ENCODE measurements at places on chromosomes 7 and 10.

DNA sequence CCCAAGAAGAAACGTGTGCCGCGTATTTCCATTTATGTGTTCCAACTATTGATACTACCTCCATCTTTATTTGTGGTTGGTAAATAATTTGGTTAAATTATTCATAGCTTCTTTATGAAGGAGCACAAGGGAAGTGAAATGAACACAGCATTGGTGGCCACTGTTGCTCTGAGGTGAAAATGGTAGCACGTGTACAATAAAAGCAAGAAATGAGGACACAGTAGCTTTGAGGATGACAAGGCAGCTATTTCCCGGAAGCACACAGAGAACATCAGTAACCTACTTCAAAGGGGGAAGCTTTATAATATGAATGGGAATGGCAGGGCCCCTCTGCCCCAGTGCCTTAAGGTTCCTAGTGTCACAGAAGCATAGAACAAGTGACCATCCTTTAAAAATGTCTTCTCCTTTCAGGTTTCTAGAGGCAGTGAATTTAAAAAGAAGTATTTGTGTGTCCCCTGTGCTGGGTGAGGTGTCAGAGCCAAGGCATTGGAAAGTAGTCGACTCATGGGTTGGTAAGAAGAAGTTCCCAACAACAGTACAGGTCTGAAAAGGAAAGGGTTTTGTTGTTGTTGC, 78.8 kb downstream of the SGMS1 start:
- no peak for DNase-seq

DNA sequence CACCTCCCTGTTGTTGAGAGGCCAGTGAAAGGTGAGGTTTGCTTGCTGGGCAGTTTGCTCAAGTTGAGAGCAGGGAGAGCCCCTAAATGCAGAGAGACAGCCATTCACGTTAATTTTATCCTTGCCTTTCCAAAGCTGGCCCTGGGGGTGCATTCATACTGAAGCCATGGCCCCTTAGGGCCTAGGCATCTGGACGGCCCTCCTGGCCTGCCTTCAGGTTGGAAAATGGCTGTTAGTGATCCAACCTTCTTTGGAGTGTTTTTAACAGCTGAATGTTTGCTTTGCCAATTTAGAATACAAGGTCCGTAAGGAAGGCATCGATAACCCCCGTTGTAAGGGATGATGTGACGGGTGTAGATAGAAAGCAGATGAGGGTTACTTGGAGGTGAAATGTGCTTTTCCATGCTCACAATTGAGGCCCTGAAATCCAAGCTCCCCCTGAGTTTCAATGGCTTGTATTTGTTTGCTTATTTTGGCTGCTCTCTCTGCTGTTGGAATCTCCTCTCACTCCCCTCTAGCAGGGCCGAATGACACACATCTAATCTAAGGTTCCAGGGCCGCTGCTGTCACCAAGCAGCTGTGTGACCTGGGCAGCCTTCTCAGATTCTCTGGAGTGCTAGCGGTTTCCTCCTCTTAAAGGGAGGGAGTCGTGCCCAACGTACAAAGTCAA, 171.6 kb upstream of the MKI67 start:
- DNase-seq, result no peak

- DNase-seq, result no peak
Measured at GRCh38 chr7:130091999-130092398, 21.7 kb downstream of the KLHDC10 start.

DNA sequence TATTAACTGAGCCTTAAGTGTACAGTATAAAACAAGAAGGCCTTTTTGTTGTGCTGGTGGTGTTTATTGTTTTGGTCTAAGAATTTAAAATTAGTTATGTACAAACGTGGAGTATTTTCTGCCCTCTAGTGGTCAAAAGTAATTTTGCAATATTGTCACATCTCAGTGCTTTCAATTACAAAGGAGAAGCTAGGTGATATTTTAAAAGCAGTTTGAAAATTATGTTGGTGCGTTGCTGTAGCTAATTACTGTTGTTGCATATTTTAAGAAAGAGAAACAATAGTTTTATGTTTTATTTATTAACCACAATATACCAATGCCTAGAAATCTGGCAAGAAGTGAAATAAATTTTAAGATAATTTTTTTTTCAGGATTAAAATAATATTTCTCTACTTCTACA, 11.4 kb downstream of the NPVF start:
- DNase-seq, result no peak

- DNase-seq, result no peak
Measured at GRCh38 chr10:4581929-4582328, 244.1 kb upstream of the AKR1E2 start.

- DNase-seq, result no peak
Measured at GRCh38 chr7:104530251-104530650, 201.8 kb downstream of the LHFPL3 start.

DNA sequence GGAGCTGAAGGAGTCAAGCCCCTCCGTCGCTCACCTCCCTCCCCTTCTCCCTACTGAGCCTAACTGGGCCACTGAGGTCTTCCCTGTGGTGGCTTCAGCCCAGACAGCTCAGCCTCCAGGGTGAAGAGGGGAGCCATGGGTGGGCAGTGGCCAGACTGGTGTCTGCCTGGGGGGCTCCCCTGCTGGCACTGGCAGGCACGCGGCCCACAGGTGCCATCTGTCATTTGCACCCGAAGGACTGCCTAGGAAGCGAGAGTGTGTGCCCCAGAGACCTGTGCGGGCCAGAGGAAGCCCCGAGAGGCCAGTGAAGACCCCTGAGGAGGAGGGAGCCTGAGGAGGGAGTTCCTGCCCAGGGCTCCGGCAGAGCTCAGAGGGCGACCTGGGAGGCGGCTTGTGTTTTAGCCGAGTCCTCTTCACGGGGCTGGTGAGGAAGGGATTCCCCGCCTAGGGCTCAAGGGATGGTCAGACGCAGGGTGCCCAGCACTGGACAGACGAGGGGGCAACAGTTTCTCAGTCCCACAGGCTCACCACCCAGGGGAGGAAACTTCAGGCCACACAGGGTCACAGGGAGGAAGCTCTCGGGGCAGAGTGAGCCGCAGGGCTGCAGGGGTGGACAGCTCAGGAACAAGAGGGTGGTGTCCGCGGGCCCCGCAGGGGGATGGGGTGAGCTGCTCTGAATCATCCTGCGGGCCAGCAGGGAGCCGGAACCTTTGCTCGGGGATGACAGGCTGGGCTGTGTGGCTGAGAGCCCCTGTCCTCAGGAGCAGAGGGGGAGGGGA, 76.2 kb upstream of the PPP2R2D start:
- DNase-seq, result no peak

DNA sequence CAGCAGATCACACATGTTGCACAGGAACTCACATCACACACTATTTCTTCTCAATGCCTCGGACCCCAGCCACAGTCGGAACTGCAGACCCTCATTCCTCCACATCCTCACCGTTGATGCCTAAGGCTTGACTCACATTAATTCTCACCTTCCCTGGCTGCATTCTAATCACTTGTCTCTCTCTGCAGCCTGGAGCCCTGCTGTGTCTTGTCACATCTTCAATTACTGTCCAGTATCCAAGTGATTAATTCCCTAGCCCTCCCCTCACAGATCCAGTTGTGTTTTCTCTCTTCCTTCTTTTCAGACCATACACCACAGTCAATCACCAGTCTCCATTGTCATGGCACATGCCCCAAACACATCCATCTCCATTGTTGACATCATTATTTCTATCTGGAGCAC, 592.4 kb upstream of the IGFBP3 start:
- DNase-seq, result no peak

- DNase-seq, result no peak
Measured at GRCh38 chr7:65946904-65947303, 35.1 kb downstream of the GUSB start.

DNA sequence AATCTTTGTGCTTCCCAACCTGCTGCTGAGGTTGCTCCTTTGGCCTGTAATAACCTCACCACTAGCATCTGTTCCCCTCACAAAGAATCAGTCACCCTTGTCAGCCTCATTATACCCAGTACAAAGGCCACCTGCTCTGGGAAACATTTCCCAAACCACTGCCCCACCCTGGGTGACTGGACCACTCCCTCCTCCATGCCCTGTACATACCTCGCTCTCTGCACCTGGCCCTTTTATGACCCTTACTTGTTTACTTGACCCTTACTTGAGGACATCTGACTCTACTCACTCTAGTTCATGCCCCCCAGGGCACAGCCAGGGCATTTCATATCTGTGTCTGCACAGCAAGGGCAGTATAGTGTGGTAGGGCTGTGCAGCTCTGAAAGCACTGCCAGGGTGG, 21.4 kb upstream of the AOC1 start:
- DNase-seq, result no peak

- no peak for DNase-seq
Measured at GRCh38 chr10:120978589-120979252, 127.6 kb downstream of the WDR11 start.

DNA sequence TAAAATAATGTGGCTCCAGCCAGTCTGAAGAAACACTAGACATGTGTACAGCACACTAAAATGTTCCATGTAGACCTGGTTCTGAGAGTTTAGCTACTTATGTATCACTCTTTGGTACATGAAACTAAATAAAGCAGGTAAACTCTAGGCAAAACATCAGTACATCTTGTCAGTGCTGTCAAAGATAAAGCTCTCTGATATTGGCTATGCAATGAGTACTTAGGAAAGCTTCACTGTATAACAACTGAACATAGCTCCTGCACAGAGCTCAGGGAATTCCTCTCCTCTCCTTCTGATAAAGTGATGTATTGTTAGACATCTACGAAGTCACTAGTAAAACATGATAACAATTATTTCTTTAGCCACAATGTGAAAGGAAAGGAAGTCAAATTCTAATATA, 3.5 kb downstream of the LRRN3 start:
- DNase-seq, result no peak

- no peak for DNase-seq
Measured at GRCh38 chr10:118343115-118343514, 991 bp upstream of the FAM204A start.

DNA sequence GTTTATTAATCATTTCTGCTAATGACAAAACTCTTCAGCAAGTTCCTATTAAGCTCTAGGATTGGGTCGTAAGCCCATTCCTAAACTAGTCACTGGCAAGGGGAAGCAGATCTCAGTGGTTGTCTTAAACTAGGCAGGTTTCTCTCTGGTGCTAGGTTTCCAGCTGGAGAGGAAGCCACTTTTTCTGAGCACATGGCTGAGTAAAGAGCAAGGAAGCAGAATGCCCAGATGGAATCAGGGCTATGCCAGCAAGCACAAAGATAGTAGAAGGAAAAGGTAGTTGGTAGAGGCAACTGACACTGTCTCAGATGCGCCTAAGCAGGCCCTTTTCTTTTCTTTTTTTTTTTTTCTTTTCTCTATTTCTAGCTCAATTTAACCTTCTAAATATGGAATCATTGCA, 224.9 kb downstream of the EXOC4 start:
- DNase-seq, result no peak

DNA sequence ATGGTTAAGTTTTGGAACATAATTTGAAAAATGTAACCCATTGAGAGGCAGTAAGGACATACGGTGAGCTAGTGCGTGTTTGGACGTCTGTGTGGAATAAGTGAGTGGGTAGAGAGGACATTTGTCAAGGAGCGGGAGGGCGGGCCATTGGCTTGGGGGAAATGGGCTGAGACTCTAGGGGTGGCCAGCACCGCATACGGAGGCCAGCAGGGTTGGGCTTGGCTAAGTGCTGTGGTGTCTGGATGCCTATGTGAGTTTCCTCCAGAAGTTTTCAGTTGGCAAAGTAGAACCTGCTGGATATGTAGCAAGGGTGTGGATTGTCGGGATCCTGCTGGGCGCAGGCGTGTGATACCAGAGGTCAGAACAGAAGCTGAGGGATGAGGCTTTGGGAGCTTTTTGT, 103.0 kb downstream of the TCF7L2 start:
- DNase-seq, result no peak

- DNase-seq, result no peak
Measured at GRCh38 chr10:27628621-27629020, 117.0 kb downstream of the MKX start.

GRCh38 chr10:24360282-24361127, 151.6 kb downstream of the KIAA1217 start:
- peak; percentile 43 for DNase-seq

- DNase-seq, result no peak
Measured at GRCh38 chr10:5560142-5560816, 35.5 kb downstream of the CALML3 start.

DNA sequence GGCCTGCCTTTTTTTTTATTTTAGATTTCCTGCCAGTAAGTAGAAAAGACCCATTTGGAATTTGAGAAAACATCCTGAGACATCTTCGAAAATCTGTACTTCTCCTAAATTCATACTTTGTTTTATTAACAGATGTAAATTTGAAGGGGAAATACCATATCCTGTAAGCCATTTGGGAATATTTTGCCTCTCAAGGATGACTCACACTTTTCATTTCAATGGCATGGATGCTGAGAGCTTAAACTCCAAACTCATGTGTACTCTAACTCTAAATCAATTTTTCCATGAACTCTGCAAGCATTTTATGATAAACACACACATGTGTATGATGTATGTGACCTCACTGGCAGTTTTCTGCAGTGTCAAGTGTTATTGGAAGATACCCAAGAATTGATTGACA, 89.0 kb downstream of the SEMA3A start:
- no peak for DNase-seq

- no peak for DNase-seq
Measured at GRCh38 chr7:75966190-75966961, 28.0 kb downstream of the TMEM120A start.

GRCh38 chr7:131111081-131111576, 216.5 kb upstream of the MKLN1 start:
- DNase-seq, result no peak

GRCh38 chr10:114486938-114487814, 82.9 kb upstream of the AFAP1L2 start:
- no peak for DNase-seq

- DNase-seq, result no peak
Measured at GRCh38 chr10:84522612-84523462, 194.4 kb downstream of the CCSER2 start.

GRCh38 chr10:122121059-122121458, 132.1 kb downstream of the TACC2 start:
- no peak for DNase-seq

- no peak for DNase-seq
Measured at GRCh38 chr10:98252464-98252863, 15.5 kb downstream of the LOXL4 start.

DNA sequence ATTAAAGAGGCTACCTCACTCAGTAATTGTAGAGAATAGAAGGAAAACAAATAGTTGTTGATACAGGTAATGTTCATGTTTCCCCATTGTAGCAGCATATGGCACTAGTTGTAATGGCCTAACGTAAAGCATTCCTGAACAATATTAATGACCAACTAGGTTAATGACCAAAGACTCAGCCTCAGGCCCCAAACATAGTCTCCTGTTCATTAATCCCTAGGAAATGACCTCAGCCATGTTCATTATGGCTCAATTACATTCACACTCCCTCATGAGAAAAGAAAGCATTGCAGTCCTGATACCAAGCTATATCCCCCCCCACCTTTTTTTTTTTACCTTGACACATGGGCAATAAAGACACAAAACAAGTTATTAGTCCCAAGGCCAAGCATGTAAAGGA, 12.7 kb downstream of the FRMD4A start:
- DNase-seq, result no peak

GRCh38 chr7:133358708-133359107, 105.8 kb downstream of the EXOC4 start:
- DNase-seq, result no peak

All from progenitor cell of endocrine pancreas (in vitro differentiated cells).